ENCODE measurements at places on chromosomes 1 and 21.

- peak; percentile 61 for ATAC-seq
Measured at GRCh38 chr1:18807334-18808063, 52.0 kb downstream of the TAS1R2 start.

DNA sequence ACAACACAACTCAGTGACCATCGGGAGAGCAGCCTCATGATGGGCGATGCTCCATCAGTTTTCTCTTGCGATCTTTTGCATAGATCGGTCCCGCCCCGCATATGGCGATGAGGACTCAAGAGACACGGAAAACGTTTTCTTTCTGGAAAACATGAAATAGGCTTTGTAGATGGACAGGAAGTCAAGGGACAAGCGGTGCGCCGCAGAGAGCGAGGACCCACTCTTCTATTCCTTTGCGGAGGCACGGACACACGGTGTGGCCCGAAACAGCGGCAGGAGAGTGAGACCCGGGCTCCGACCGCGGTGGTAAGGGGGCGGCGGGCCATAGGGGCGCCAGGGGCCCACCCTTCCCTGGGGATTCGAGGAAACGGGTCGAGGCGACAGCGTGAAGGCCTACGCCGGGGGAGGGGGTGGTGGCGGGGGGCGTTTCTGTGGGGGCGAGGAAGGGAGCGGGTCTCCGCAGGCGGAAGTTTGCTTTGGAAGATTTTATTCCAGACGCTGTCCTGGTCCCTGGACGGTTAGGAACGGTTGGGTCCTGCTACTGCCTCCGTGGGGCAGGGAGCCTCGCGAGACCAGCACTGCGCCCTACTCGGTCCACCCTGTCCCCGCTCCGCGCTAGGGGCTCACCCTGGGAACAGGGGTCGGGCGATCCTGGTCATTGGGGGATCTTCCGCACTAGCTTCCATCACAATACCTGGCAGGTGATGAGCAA lies 796 bp upstream of the TDRKH start:
- peak; percentile 5 for ATAC-seq

GRCh38 chr1:17005365-17005740 lies 6.4 kb downstream of the ATP13A2 start:
- no peak for ATAC-seq

- no peak for ATAC-seq
Measured at GRCh38 chr1:22404486-22404885, 47.2 kb upstream of the ZBTB40 start.

GRCh38 chr1:168742994-168743650 lies 14.1 kb upstream of the DPT start:
- no peak for ATAC-seq

GRCh38 chr1:181354865-181355264 lies 128.5 kb upstream of the CACNA1E start:
- ATAC-seq = no peak

DNA sequence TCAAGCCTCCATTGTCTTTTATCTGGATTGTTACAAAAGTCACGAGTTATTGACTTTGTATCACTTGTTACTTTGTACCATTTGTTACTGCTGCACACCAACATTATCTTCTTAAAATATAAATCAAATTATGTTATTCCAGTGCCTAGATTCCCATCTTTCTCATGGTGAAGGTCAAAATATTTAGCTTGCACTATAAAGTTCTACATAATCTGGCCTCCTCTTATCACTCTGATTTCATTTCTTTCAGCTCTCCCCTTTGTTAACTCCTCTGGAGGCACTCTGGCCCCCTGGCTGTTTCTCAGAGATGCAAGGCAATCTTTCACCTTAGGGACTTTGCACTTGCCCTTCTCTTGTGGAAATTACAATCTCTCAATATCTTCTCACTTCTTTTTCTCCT lies 143.8 kb downstream of the OLFM3 start:
- ATAC-seq = no peak

GRCh38 chr1:220123889-220124288 lies 30.0 kb downstream of the IARS2 start:
- ATAC-seq = no peak

DNA sequence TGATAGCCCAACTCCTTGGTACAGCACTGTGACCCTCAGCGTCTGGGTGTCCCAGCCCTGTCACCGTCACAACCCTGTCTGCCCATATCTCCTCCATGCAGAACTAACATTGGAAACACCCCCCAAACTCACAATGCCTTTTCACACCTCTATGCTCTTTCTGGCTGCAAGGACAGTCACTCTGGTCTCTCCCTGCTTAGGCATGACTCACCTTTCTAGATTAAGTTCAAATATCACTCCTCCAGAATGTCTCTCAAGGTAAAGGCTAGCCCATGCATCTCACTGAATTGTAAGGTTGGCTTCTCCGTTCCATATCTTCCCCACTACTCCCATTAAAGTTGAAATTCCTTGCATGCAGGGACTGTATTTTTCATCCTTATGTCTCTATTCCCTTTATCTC lies 17.0 kb upstream of the CAPN8 start:
- ATAC-seq = no peak

DNA sequence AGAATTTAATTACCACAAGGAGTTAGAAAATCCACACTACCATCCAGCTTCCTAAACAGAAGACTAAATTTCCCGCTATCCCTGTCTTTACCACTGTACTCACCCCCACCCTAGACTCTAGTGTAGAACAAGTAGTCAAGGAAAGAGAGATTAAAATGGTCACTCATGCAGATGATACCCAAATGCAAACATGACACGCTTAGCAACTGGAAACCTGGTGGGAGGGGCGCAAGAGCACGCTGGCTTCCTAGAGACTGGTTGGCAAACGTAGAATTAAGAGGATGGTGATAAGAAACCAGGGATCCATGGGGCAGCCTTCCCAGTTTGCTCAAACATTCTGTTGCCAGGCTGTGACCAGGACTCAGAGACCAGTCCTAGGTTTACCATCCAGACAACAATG lies 9.9 kb upstream of the LDLRAD1 start:
- no peak for ATAC-seq

DNA sequence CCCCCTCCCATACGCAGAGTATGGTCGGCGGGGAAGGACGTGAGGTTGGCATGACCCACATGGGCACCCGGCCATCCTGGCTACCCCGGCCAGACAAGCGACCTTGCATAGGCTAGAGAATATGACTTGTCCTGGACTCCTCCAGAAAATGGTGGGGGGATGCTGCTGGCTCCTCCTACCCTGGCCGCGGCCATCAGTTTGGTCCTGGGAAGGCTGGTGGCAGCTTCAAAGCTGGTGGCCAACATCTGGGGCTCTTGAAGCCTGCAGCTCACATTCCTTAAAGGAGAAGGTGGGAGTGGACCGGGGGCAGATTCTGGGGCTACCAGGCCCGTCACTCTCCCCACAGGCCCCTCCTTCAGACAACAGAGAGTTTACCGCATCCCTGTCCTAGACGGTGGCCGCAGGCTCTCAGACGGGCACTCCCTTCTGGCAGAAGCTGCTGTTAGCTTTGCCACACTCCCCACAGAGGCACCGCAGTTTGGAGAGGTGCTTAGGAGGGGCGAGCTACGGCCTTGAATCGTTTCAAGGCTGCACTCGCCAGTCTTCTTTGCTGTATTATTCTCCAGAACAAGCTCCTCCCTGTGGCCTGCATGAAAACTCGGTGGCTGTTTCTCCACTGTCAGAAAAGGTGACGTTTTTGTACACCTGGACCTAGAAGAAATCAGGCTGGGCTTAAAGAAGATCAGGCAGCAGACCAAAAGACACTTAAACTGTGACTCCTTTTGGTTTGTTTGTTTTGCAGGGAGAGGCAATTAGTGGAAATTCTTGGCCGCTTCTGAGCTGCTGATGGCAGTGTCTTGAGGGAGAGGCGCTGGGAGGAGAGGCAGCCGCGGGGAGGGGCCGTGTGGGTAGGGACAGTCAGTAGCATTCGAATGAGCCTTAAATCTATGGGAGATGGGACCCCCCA lies 68.0 kb downstream of the RUNX3 start:
- no peak for ATAC-seq

DNA sequence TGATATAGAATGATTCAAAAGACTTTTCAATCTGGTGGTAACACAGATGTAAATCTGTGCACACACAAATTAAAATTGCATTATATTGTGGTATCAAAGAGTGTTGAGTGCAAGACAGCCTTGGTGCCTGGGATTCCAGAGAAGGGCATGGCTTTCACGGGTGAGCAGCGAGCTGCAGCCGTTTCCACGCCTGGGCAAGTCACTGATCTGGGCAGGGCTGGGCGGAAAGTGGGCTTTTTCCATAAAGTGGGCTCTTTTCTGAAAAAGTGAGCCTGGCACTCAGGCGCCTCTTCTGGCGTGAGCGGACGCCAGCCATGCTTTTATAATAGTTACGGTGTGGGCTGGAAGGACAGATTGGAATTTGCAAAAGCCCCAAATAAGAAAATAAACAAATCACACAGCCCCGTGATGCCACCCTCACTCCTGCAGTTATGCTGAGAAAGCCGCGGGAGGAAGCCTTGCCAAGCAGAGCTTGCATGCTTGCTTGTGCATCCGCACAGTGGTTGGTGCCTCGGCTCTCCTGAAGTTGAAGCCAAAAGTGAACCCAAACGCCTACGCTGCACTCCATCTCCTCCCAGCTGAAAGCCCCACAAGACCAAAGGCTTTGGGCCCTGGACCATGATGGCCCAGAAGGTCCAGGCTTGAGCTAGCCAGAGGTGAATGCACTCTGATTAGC lies 7.1 kb upstream of the C1orf115 start:
- no peak for ATAC-seq

GRCh38 chr1:107549152-107549810 lies 408.4 kb downstream of the NTNG1 start:
- no peak for ATAC-seq

DNA sequence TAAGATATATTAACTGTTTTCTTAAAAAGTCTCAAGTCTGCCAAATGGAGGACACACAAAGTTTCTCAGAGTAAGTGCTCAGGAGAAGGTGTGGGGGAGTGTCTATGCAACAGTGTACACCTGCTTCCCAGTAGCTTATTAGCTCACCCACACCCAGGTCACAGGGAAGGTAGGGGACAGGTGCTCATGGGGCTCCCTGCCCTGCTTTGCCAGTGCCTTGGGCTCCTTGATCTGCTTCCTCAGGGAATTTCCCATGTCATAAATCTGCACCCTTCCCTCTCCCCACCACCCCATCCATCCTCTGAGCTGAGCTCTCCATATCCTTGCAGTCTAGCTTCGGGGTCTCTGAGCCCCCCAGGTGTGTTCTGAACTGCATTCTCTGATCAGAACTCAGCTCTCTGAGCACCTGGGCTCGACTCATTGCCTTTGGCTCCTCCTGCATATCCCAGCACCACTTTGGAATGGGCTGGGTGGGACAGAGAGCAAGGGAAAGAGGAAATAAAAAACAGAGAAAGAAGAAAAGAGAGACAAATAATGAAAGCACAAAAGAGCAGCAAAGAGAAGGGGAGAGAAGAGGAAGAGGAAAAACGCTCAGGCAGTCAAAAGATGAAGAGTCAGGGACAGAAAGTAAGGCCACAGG lies 87.0 kb upstream of the ATP1B1 start:
- no peak for ATAC-seq

DNA sequence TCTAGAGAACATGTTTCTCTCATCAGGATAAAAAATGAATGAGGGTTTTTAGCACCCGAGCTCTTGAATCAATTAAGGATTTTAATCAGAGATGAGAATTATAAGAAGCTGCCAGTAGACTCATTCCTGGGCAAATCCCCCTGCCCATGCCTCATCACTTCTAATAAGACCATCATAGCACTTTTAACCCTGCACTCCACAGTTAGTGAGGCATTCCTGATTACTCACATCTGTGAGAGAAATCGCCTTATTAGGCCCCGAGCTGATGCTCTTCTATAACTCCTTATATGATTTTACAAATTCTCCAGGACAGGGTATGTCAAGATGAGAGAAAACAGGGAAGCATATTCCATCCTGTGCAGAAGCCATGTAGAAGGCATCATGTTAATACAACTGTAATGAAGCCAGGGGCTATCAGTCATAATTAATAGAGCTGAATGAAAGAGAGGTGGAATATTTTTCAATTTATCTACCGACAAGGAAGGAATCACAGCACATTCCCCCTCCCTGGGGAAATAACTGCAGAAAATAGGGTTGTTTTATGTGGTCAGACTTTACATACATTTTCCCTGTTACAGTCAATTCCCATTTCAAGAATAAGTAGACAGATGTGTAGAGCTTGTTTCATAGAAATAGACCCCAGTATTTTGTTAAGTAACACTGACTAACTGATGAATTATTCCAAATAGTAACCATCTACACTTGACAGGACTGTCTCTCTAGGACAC lies 272.7 kb downstream of the HHIPL2 start:
- ATAC-seq = peak; percentile 56

- ATAC-seq = no peak
Measured at GRCh38 chr1:217982331-217983050, 302.6 kb upstream of the RRP15 start.

GRCh38 chr1:224617410-224618355 lies 1.6 kb downstream of the CNIH3 start:
- ATAC-seq = no peak

- ATAC-seq = no peak
Measured at GRCh38 chr1:169683661-169684060, 27.8 kb downstream of the SELL start.

DNA sequence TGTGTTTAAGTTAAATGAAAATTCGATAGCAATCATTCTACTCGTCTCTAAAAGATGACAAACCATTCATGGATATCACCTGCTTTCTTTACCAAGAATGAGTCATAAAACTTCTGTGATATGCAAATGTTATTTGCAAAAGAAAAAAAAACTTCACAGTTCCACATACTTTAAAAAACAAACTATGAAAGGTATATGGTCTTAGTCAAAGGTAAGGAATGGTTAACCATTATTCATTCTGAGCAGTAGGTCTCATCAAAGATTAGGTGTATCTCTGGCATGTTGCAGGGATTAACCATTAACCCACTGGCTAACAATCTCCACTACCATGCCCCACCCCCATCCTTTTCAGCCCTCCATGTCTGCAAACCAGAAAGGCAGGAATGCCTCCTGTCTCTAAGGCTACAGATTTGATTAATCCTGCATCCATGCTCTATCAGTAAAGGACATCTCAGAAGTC lies 44.4 kb downstream of the PTPN14 start:
- no peak for ATAC-seq

- ATAC-seq = no peak
Measured at GRCh38 chr1:228510803-228511413, 23.7 kb downstream of the RNF187 start.

DNA sequence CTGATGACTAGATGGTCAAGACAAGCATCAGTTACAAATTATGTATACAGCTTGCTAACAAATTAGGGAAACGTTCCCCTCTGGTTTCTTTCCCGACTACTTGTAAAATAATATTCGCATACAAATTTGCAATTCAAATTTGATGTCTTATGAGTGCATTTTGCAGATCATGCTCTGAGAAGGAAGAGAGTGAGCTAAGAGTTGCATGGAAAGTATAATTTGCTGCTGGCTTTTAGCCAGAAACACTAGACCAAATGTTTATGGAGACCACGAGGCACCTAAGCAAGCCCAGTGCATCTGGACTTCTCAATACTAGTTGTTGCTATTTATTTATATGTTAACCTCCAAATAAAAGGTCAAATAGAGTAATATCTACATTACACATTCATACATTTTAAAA lies 216.0 kb downstream of the SMYD3 start:
- no peak for ATAC-seq

DNA sequence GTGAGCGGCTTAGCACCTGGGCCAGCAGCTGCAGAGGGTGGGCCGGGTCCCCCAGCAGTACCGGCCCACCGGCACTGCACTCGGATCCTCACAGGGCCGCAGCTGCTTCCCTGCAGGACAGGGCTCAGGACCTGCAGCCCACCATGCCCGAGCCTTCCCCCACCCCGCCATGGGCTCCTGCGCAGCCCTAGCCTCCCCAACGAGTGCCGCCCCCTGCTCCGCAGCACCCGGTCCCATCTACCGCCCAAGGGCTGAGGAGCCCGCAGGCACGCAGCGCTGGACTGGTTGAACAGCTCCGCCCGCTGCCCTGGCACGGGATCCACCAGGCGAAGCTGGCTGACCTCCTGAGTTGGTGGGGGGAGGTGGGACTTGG lies 6.3 kb upstream of the ACBD6 start:
- no peak for ATAC-seq
